ENCODE measurements at places on chromosomes 1 and 21. TPM values are rescaled to one million over a fixed set of nuclear protein-coding genes. Genes with fewer than 3 reads are reported as not detected.

DNA sequence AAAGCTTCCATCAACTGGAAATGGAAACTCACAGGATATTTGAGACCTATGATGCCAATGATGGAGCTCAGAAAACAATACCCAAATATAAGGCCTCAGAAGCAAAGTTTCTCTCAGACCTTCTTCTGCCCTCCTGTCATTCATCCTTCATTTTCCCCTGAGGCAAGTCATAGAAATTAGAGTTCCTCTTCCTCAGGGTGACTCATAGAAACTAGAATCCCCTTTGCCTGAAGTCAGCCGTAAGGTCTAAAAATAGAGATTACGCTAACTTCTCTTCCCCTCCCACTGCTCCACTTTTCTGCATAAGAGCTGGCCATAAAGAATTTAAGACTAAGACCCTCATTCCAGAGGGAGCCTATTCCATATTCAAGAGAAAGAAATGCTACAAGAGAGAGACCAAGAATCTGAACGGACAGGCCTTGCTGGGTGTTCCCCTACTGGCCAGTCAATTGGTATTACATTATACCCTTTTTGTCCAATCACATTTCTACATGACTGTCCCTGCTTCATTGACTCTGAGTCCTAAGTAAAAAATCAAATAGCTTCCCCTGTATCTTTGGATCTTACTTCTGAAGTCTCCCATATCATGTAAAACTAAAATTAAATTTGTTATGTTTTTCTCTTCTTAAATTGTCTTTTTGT lies 994.9 kb downstream of the ADGRL2 start:
- H3K27ac ChIP-seq: no peak overlapping the region
- peaks cover 3% of the 10 kb centered on the region for H3K36me3 ChIP-seq
- H3K27me3 ChIP-seq: no peaks in the 10 kb centered on the region
- H3K4me1 ChIP-seq: peaks cover 4% of the 10 kb centered on the region

Gene OR2T2
- not detected for total RNA-seq

DNA sequence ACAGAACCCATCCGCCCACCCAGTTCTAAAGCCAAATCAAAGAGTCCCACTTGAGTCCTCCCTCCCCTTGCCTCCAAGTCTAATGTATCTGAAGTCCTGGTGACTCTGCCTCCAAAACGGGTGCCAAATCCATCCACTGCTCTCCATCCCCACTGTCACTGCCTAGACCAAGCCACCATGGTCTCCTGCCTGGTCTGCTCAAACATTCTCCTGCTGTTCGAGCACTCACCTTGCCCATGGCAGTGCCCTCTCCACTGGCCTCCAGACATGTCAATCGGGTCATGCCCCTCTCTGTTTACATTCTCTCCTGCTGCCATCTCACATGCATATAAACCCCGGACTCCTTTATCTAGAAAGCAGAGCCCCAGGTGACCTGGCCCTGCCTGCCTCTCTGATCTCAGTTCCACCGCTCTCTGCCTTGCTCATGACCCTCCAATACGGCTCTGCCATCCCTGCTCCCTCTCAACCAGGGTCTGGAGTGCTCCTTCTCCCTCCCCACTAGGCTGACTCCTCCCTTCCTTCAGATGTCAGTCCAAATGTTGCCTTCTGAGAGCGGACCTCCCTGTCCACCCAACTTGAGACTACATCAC lies 32.1 kb upstream of the MX1 start:
- no peak for DNase-seq
- no peak overlapping the region for H3K4me3 ChIP-seq
- no peak overlapping the region for H3K27ac ChIP-seq
- no peaks in the 10 kb centered on the region for H3K36me3 ChIP-seq
- no peaks in the 10 kb centered on the region for H3K27me3 ChIP-seq

Gene STYXL2
- total RNA-seq: 0.34 TPM

DNA sequence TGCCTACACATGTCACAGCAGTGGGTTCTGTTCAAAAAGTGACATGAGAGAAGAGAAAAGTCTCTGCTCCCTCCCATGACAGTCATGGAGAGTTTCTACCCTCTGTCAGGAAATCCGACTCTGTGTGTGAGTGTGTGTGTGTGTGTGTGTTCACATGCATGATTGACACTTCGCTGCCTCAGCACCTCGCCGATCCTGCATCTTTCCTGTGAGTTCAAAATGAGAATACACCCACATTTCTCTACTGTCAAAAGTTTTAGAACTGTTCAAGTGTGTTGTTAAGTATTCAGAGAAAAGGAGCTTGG lies 46.2 kb upstream of the COX20 start:
- DNase-seq: no peak
- H3K4me1 ChIP-seq: no peaks in the 10 kb centered on the region
- no peaks in the 10 kb centered on the region for H3K36me3 ChIP-seq
- no peak overlapping the region for H3K4me3 ChIP-seq

DNA sequence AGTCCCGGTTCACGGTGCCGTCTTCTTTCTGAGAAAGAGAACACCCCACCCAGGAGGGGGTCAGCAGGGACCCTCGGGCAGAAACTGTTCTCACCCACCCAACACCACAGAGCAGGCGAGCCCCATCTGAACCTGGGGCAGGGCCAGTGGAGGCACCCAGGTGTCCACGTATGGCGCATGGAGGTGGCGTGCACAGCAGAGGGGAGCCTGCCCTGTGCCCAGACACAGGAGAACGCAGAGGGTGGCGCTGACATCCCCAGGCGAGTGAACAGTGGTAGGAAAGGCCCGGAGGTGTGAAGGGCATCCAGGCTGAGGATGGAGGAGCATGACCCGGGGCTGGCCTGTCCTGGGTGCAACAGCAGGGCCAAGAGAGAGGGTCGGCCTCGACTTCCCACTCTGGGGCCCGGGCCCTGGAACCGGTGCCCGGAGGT lies 91.1 kb downstream of the STUM start:
- no peaks in the 10 kb centered on the region for H3K27me3 ChIP-seq
- peaks cover 1% of the 10 kb centered on the region for H3K4me1 ChIP-seq
- no peak overlapping the region for H3K4me3 ChIP-seq
- H3K27ac ChIP-seq: no peak overlapping the region
- no peak for DNase-seq

- DNase-seq: no peak
- no peaks in the 10 kb centered on the region for H3K27me3 ChIP-seq
- H3K4me3 ChIP-seq: no peak overlapping the region
- no peaks in the 10 kb centered on the region for H3K4me1 ChIP-seq
- H3K27ac ChIP-seq: no peak overlapping the region
- H3K36me3 ChIP-seq: no peaks in the 10 kb centered on the region
Measured at GRCh38 chr1:228887960-228888359, 152.7 kb downstream of the RHOU start.
